A172 (cell line): ENCODE measurements at places on chromosomes 7 and 10. TPM values are rescaled to one million over a fixed set of nuclear protein-coding genes. Genes with fewer than 3 reads are reported as not detected.
A peak's percentile ranks its signal among the peaks of the same experiment; 100 is the strongest.

- DNase-seq: no peak
These were observed 842 bp downstream of the KBTBD2 start for GRCh38 chr7:32890793-32891042.

- DNase-seq: no peak
These were observed 399.7 kb downstream of the REEP3 start for GRCh38 chr10:63920926-63921325.

- DNase-seq: no peak
These were observed 4.0 kb upstream of the CREB5 start for GRCh38 chr7:28408105-28408959.

DNA sequence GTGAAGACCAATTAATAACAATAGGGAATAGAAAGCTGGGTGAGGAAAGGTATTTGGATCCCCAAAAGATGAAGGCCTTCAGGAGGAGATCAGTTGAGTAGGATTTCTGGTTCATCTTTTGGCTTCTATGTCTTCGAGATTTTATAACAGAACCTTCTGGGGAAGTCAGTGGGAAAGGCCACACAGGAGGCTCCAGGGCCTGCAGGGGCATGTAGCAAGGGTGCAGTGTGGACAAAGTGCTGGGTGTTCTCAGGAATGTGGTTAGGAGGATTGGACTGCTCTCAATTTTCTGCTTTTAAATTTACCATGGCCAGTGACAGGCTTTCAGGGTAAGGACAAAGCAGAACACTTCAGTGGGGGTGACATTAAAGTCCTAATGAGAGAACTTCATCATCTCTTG is 378.0 kb downstream of the CCSER2 start:
- DNase-seq: no peak

DNA sequence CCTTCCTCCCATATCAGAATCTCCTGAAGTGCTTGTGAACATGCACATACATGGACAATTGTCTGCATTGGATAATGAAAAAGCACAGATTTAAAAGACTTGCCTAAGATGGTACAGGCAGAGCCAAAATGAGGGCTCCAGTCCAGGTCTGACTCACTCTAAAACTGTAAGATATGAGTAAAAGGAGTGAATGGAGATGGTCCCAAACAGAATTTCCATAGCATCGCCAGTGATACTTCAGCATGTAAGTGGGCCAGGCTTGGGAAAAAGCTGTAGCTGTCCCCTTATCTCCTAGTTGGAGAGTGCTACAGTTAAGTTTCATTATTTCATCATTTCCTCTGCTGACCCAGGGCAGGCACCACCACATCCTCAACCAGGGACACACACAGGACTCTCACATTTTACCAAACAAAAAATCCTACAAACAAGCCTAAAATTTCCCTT is 26.4 kb upstream of the IL6 start:
- DNase-seq: peak; percentile 19

GRCh38 chr10:127150136-127150535 is 46.3 kb downstream of the INSYN2A start:
- DNase-seq: peak; percentile 73

GRCh38 chr10:6200440-6200733 is 2.3 kb upstream of the PFKFB3 start:
- no peak for DNase-seq

GRCh38 chr10:93790439-93790838 is 32.7 kb downstream of the LGI1 start:
- DNase-seq: no peak

DNA sequence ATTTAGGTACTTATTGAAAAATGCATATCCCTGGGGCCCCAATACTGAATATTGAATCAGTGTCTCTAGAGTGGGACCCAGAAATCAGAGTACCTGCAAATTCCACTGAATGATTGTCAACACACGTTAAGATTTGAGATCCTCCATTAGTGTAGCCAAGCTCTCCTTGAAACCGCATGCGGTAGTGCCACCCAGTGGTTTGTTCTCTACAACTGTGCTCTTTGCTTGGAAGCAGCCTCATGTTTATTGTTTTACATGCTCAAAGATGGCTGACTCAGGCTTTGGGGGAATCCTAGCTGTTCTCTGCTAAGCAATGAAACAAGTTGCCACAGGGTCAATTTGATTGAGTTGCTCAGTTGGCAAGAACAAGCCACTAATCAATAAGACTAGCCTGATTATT is 340.2 kb upstream of the CELF2 start:
- DNase-seq: no peak

- DNase-seq: peak; percentile 79
These were observed 201.3 kb downstream of the JCAD start for GRCh38 chr10:29857843-29858701.

DNA sequence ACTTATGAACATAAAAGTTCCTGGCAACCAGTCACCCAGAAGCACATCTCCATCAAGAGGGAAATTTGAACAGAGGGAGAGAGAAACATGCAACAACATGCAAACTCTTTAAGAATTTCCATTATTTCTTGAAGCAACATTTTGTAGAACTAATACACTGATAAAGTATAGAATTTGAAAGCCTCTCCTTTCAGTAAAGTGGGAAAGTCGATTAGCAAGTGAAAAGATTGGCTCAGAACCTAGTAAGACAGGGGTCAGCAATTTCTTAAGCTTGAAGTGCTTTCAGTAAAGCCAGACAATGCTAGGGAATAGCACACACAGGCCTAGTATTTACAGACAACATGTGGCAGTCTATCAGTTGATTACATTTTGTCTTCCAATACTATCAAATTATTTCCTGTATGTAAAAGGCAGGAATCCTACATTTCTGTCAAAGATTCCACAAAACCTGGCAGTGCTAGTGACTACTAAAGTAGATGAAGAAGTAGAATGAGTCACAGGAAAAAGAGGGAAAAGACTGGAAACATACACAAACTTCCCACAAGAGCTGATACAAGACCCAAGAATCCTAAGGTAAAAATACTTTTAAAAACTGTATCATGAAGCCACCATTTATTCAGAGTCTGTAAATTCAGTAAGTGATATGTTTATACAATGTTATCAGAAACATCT is 25.2 kb downstream of the DNAJC1 start:
- DNase-seq: peak; percentile 32

DNA sequence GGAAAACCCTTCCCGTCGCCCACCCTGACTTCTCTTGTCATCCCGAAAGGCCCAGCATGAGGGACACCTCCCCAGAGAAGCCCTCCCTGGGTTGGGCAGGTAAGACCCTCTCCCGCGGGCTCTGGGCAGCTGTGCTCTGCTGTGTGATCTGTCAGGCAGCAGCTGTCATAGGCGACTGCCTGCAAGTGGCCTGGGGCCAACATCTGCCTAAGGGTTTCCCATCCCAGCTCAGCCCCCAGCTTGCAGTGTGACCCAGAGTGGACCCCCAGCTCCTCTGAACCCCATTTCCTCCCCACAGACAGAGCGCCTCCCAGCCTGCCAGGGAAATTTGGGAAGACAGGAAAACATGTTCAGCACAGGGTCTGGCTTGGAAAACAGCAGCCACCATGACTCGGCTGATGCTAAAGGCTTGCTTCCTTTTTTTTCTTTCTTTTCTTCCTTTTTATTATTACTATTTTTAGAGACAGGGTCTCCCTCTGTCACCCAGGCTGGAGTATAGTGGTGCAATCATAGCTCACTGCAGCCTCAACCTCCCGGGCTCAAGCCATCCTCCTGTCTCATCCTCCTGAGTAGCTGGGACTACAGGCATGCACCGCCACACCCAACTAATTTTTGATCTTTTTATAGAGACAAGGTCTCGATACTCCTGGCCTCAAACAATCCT is 18.3 kb upstream of the TNRC18 start:
- no peak for DNase-seq

DNA sequence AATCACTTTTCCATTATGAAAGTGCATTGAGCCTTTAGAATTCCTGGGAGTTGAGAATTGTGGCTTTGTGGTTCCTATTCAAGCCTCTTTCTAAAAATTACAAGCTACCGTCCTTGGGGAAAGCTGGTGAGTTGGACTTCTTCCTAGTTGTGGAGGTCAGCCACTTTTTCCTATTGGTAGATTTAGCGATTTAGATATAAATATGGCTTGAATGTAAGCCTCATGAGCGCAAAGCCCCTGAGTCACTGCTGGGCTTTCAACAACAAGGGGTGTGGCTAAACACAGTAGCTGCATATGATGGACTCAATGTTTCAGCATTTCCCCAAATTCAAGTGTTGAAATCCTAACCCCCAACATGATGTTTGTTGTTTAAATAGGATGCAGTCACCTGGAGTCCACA is 150.0 kb upstream of the IGFBP3 start:
- DNase-seq: peak; percentile 50

The HDAC9 gene
- total RNA-seq: 45.7 and 53.6 TPM in 2 replicates

The MINDY3 gene
- total RNA-seq: 18.6 and 18.7 TPM in 2 replicates

The MYH16 gene
- total RNA-seq: 0.78 and 1.1 TPM in 2 replicates
